ENCODE measurements at places on chromosomes 12 and 14.

GRCh38 chr12:6866163-6866919 lies 990 bp upstream of the TPI1 start:
- DNase-seq: no peak

GRCh38 chr12:19988459-19988873 lies 379.9 kb upstream of the PDE3A start:
- no peak for DNase-seq

GRCh38 chr14:71235875-71236274 lies 328.6 kb downstream of the PCNX1 start:
- DNase-seq: peak; percentile 31

DNA sequence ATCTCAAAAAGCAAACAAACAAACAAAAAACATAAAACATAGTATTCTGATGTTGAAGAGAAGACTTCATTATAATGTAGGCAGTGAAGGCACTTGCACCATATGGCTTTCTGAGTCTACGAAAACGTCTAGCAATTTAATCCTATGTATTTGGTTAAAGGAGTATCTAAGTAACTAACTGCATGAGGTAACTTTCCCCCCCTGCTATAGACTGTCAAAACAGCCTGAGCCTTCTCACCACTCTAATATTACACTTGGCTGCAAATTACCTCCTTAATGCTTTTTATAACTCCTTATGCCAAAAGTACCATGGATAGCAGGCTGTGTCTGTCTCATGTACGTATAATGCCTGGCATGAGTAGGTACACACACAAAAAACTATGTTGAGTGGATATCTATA lies 607.6 kb upstream of the FLRT2 start:
- no peak for DNase-seq

DNA sequence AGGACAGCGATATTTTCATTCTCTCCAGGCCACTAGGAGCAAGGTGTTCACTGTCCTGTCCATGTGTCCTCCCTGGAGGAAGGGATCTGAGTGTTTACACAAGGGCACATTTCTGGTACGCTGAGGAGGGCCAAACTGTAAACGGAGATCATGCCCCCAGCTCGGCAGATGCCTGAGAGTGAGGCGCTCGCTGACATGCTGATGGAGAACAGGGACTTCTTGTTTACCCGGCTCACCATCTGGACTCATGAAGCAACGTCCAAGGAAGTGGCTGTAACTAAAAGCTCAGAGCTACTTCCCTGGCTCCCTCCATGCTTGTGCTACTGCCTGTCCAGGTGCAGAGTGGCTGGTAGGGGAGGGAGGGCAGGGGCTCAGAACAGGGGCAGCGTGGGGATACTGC lies 43.4 kb upstream of the KCNA1 start:
- no peak for DNase-seq

- no peak for DNase-seq
These were observed 36.2 kb upstream of the ETNK1 start for GRCh38 chr12:22588817-22589216.

GRCh38 chr14:94764573-94764972 lies 5.3 kb downstream of the GSC start:
- no peak for DNase-seq

DNA sequence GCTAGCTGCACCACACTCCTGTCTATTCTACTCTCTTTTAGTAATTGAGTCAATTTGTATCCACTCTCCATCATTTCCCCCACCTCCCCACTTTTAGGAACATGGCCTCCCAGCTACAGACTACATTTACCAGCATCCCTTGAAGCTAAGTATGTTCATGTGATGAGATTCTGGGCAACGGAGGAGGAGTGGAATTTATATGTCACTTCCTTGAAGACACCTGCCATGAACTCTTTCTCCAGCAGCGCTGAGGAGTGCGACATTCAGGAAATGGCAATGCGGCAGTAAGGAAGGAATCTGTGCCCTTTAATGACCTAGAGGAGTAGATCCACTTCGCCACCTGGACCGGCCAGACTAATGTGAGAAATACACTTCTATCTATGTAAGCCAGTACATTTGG lies 243.7 kb upstream of the DIO2 start:
- DNase-seq: no peak

DNA sequence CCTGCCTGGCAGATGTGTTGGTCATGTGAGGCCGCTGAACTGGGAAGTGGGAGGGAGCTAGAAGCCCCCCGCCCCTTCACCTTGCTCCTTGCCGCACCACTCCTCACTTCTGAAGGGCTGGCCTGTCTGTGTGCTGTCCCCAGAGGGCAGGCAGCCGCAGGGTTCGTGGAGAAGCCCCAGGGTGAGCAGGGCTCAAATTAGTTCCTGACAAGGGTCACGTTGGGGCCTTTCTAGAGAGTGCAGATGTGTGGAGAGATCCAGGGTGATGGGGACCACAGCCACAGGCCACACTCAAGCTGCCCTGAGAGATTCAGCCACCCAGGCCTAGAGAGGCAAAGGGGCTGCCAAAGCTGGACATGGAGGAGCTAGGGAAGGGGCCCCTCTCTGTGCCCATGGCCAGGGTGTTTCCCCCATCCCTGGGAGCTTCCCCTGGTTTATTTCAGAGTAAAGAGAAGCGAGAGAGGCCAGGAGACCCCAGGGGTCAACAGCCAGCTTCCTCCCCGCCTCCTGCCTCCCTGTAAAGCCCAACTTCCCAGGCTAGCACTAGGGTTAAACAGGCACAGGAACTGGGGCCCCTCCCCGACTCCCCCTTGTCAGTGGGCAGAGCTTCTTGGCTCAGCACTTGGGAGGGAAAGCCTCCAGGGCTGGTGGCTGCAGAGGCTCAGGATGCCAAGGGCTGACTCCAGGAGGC lies 16.2 kb downstream of the SLC25A29 start:
- no peak for DNase-seq

- DNase-seq: no peak
These were observed 96.5 kb upstream of the VASH1 start for GRCh38 chr14:76664790-76665189.

- no peak for DNase-seq
These were observed 124.0 kb downstream of the BICD1 start for GRCh38 chr12:32230613-32230993.

- DNase-seq: no peak
These were observed 223.1 kb upstream of the CAND1 start for GRCh38 chr12:67046062-67046461.

DNA sequence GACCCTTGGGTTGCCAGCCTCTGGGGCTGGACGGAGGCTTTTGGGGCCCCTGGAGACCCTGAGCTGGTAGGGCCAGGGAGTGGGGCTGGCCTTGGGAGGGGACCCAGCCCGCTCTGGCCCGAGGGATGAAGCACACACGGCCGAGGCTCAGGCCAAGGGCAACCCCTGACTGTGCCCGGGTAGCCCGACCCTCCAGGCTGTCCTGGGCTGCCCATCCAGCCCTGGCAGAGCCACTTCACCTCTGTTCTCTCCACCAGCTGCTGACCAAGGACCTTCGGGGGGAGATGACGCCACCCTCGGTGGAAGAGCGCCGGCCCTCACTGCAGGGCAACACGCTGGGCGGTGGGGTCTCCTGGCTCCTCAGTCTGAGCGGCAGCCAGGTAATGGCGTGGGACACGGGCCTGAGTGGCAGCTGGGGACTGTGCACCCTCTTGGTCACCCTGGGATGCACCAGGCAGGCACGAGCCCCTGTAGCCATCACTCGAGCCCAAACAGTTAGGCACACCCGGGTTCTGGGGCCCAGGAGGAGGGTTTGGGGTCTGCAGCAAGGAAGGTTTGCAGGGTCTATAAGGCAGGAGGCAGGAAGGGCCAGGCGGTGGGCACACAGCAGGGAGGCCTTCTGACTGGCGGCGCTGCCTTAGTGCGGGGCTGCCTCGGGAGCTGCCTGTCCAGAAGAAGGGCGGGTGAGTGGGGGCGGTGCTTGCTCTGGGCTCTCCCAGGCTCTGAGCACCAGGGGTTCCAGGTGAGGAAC lies 19.7 kb downstream of the ASPG start:
- no peak for DNase-seq

- no peak for DNase-seq
These were observed 52.9 kb downstream of the EGLN3 start for GRCh38 chr14:33897878-33898535.

GRCh38 chr14:103026988-103027387 lies 30.4 kb downstream of the CDC42BPB start:
- DNase-seq: no peak

DNA sequence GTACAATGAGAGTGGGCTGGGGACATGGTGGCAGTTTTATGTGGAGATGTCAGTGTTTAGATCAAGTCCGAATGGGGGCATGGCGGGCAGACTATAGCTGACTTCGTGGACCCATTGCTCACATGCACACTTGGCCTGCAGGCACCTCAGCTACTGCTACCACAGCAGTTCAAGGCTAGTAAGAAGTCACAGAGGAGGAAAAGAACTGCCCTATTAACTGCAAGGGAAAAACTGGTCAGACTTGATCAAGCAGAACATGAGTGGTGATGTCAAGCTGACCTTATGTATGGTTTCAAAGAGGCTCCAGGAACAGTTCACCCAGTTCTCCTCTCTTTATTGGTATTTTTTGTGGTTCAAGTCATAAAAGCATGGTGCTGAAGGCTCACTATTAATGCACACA lies 30.2 kb upstream of the FRS2 start:
- DNase-seq: no peak

- DNase-seq: no peak
These were observed 92.8 kb downstream of the LGMN start for GRCh38 chr14:92655419-92656201.

Measured in occipital lobe (tissue), 3 donors.